Liver (tissue), 10 donors: ENCODE measurements at places on chromosomes 16 and 17.
A peak's percentile ranks its signal among the peaks of the same experiment; 100 is the strongest.

DNA sequence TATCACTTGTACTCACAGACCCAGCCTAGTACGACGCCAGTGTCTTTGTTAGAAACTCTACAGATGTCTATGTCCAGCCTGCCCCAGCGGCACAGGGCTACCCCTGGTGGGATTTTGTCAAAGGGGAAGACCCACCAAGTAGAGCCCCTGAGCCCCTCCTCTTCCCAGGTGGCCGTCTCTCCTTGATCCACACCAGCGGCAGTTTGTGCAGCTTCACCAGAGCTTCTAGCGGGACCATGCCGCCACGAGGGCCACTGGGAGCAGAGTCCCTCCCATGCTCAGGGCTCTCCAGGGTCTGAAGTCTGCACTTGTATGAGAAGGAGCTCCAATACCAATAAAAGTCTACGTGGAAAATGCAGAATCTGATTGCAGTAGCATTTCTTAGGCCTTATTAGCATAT, 157.1 kb downstream of the RPTOR start:
- DNase-seq = no peak

- no peak for DNase-seq
Measured at GRCh38 chr17:44236444-44236991, 17.0 kb upstream of the UBTF start.

GRCh38 chr16:1492082-1492922, 858 bp upstream of the TELO2 start:
- no peak for DNase-seq

DNA sequence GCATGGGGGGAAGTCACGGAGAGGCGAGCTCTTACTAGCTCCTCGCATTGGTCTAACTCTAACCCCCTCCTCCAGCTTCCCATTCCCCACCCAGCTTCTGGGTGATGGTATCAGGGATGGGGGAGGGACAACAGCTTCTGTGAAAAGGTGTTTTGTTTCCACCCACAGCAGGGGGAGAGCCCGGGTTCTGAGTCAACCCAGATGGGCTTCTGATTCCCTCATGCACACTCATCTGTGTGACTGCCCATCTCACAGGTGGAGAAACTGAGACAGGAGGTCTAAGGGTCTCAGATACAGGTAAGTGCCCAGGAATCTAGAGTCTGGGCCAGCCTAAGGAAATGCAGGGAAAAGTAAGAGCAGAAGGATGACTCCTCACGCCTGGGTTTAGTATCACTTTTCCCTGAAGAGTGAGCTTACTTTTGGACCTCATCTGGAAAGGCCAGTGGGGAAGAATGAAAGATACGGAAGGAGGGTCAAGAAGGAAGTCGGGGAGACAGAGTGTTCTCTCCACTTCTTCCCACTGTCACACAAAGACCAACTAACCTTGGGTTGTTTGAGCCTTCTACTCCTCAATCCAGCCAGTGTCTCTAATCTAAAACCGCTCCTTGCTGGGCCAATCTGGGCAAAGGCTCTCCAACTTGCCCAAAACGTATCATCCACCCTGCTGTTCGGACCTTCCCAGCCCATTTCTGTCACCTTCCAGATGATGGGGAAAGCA, 3.1 kb upstream of the TLCD2 start:
- no peak for DNase-seq

- DNase-seq = no peak
Measured at GRCh38 chr17:77353684-77354419, 213.1 kb downstream of the SEC14L1 start.

DNA sequence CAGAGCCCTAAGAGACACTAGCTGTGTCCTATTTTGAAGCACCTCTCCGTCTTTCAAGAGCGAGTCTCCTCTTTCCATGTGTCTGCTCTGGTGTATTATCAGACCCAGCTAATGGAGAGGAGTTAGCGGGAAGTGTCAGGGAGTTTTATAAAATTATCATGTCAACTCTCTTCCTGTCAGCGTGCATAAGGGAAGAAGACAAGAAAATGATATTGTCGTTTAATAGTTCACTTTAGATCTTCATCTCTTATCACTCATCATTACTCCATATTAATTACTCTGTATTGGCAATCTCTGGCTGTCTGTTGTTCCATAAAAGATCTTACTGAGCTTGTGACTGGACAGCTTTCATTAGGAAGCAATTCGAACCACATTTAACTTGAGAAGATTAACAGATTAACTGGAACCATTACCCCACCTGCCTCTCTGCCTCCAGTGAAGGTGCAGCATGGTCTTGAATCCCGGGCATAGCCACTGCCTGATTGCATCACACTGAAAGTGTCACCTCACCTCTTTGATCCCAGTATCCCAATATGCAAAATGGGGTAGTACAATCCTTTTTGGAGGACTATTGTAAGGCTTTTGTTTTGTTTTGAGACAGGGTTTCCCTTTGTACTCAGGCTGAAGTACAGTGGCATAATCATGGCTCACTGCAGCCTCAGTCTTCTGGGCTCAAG, 121.1 kb downstream of the TMEM114 start:
- DNase-seq = no peak

DNA sequence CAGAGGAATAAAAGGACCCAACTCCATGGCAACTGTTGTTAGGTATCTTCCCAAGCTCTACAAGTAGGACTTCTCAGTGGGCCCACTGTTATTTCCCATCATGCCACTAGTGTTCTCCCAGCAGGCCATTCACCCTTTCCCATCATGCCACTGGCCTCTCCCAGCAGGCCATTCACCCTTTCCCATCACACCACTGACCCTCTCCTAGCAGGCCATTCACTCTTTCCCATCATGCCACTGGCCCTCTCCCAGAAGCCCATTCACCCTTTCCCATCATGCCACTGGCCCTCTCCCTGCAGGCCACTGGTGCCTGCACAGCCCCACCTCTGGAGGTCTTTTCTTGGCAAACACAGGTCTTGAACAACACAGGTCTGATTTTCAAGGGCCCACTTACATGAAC, 36.3 kb downstream of the IFT140 start:
- no peak for DNase-seq

GRCh38 chr17:37813751-37814150, 68.9 kb upstream of the HNF1B start:
- no peak for DNase-seq

DNA sequence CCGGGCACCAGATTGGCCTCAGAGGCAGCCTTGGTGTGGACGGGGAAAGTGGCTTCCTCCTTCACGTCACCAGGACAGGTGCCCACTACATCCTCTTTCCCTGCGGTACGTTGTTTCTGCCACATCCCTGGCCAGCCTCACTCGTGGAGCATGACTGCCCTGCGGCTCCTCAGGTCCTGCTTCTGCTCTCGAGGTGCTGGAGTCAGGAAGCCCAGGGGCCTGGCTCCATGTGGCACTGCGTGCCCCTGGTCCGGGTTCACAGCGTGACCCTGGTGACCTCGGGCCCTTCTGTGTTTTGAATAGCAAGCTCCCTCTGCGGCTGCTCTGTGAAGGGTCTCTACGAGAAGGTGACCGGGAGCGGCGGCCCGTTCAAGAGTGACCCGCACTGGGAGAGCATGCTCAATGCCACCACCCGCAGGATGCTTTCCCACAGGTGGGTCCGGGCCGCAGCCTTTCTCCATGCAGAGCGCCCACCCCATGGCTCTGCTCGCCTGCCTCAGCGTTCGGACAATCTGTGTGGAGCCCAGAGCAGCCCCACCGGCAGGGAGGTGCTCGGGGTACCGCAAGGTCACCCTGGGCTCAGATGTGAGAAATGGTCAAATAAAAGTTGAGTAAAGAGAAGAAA, 13.5 kb downstream of the RGS11 start:
- DNase-seq = no peak

- no peak for DNase-seq
Measured at GRCh38 chr17:58052407-58052806, 30.8 kb upstream of the DYNLL2 start.

GRCh38 chr17:49549691-49550678, 25.7 kb upstream of the NXPH3 start:
- no peak for DNase-seq

DNA sequence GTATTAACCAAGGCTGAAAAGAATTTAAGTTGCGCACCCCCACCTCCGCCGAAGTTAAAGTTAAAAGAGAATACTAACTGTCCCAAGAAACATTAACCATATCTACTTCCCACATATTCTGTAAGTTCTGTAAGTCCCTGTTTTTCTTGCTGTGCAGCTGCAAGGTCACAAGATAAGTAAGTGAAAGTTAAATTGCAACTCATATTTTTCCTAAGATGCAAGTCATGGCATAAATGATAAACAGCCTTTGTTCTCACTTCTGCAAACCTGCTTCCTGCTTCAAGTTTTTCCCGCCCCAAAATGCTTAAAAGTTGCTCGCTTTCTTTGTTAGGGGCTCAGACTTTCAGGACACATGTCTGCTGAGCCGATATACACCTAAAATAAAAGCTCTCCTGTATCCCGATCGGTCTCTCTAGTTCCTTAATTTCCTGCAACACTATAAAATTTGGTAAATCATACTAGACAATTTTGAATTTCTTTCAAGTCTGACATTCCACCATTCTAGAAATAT, 32.6 kb upstream of the ABCA9 start:
- DNase-seq = no peak

DNA sequence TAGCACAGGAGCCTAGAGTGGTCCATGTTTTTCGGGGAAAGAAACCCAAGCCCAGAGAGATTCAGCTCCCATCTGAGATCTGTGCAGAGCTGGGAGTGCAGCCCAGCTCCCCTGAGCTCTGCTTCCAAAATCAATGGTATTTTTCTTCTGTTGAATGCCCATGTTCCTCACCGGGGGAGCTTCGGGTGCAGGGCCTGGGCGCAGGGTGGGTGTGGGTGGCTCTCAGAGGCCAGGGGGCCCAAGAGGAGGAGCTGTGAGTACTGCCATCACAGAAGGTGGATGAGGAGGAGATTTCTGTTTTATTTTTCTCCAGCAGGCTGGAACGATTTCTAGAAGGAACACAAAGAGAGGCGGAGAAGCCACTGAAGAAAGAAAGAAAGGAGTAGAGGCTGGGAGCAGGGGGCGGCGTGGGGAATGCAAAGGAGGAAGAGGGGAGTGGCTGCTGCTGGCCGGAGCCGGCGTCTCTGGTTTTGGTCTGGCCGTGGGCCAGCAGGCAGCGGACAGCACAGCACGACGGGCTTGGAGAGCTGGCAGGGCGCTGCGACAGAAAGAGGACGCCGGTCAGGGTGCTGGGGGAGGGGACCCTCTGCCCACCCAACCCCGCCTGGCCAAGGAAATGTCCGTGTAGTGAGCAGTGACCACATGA, 76.2 kb upstream of the KSR1 start:
- no peak for DNase-seq

GRCh38 chr16:22360963-22361659, 13.3 kb downstream of the CDR2 start:
- no peak for DNase-seq

- peak; percentile 41 for DNase-seq
Measured at GRCh38 chr17:34519282-34519681, 60.1 kb upstream of the TMEM132E start.

DNA sequence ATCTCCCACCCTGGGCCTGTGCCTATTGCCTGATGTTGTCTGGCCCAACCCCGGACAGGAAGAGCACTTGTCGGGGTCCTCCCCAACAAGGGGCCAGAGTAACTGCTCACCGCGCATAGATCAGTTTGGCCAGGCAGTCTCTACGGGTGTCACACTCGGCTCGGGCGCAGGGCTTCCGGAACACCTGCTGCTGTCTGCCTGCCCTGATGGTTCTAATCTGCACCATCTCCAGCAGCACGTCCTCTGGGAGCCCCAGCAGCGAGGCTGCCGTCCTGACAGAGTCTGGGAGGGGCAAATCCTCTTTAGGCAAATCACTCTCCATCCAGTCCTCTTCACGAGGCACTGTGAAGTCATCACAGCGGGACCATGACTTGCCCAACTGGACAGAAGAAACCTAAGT, 24.0 kb downstream of the MYO19 start:
- no peak for DNase-seq

GRCh38 chr16:50015631-50016030, 9.4 kb upstream of the CNEP1R1 start:
- no peak for DNase-seq

- peak; percentile 43 for DNase-seq
Measured at GRCh38 chr16:22206842-22207714, 1.0 kb downstream of the EEF2K start.

DNA sequence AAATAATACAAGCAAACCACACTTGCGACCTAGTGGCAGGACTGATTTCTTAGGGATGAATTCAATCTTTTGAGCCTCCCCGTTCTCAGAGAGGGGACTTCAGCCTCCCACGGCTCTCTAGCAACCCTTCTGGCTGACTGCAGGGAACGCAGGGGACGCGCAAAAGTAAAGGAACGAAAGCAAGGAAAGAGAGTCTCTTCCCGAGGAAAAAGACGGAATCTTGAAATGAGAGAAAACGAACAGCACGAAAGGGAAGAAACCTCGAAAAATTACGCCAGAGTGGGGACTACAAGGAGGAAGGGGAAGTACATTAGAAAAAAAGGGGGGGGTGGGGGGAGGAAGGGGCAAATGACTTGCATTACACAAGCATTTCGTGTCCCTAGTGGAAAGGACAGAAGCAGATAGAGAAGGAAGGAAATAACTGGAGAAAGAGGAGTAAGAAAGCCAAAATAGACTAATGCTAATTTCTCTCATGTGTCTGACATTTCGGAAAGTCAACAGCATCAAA, 1.2 kb downstream of the GRB2 start:
- DNase-seq = peak; percentile 50

GRCh38 chr16:89052890-89053724, 40.5 kb upstream of the ACSF3 start:
- no peak for DNase-seq

DNA sequence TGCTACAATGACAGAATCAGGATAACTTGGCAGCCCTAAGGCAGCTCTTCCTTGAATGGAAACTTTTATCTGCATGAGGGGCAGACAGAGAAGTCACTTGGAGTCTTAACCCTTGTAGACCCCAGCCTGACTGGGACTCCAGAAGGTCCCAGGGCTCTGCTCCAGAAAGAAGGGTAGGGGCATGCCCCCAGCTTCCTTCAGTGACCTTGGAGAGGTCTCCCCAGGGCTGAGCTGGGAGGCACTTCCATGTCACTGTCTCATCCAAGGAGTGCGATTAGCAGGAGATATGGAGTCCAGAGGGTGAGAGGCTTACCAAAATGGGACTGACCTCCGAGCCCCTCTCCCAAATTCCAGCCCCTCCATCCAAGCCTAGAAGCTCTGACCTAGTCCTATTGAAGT, 3.4 kb upstream of the NLRC5 start:
- no peak for DNase-seq

GRCh38 chr16:89190150-89190958, 10.0 kb downstream of the SLC22A31 start:
- no peak for DNase-seq

DNA sequence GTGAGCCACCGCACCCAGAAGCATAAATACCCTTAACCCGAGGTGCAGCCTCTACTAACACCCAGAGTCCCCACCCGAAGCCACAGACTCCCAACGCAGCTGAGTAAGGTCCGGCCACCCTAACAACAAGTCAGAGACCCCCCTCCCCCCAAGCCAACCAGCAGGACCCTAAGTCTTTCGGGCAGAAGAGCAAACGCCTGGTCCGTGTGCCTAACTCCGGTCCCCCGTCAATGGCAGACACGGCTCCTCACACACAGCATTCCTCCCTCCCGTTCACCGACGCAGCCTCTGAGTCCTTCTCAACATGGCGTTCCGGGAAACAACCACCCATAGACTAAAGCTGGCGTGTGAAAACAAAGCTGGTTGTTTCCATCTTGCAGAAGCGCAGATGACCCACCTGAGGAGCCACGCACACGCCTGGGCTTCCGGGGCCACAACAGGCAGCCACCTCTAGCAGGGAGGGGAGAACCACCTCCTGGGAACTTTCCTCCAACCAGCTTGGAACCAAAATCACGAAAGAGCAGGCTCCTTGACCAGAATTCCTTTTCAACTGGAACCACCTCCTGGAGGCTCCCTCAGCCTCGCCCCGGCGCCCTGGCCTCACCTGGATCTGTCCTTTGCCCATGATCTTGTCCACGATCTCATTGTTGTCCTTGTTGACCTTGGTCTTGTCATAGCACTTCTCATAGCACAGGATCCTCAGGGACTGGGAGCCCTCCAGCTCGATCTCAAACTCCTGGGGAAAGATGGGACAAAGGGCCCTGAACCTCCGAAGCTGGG, 52.7 kb downstream of the TIMM22 start:
- no peak for DNase-seq
